ENCODE measurements at places on chromosomes 1 and 21. TPM values are rescaled to one million over a fixed set of nuclear protein-coding genes. Genes with fewer than 3 reads are reported as not detected.

GRCh38 chr1:25118546-25118945 is 113.8 kb downstream of the SYF2 start:
- DNase-seq: no peak

DNA sequence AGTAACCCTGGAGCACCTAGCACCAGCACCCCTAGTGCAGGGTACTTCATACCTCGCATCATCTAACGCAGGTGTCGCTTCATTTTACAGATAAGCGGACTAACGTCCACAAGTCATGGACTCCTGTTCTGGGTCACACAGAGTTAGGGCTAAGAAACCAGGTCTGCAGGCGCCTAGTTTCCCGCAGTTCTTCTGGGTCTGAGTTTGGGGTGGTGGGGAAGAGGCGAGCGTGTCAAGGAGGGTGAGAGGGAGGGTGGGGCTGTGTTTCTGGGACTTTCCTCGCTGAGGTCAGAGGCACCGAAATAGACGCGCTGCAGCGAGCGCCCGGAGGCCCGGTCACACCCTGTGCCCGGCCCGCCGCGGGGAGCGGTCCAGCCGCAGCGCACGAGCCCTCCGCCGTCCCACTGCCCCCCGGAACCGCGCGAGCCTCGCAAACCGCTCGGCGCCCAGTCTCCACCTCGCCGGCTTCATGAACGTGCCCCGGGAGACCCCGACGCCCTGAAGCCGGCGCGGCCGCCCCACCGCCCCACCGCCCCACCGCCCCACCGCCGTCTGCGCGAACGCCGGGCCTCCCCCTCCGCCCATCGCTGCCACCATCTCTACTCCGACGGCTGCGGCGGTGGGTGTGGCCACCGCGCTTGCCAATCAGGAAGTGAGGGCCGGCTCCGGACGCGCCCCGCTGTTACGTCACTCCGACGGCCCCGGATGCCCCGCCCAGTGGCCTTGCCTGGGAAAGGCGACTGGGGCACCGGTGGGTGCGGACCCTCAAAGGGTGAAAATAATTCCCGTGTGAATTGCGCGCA is 12.3 kb downstream of the IFI6 start:
- DNase-seq: peak; percentile 87

DNA sequence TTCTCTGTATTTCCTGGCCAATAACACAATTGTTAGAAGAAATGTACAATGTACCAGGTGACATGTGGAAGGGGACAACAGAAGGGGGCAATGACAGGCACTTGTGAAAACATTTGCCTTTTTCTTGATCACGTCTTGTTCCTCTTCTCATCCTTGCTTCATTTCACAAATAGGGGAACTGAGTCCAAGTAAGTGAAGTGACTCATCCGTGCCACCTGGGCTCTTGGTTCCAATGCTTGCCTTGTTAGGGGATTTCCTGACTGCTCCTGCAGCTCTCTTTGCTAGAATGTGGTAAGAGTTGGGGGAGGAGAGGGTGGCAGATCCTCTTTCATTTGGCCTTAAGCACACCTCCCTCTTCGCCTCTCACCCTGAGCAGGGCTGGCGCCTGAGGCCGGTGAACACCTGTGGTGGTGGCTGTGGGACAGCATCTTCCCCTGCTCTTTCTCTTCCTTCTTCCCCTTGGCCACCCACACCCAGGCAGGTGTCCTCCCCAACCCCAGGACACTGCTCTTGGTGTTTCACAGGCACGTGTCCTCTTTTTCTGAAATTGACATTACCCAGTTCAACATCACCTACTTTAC is 2.2 kb upstream of the RHEX start:
- DNase-seq: peak; percentile 67

The SPRR2B gene
- not detected for total RNA-seq

DNA sequence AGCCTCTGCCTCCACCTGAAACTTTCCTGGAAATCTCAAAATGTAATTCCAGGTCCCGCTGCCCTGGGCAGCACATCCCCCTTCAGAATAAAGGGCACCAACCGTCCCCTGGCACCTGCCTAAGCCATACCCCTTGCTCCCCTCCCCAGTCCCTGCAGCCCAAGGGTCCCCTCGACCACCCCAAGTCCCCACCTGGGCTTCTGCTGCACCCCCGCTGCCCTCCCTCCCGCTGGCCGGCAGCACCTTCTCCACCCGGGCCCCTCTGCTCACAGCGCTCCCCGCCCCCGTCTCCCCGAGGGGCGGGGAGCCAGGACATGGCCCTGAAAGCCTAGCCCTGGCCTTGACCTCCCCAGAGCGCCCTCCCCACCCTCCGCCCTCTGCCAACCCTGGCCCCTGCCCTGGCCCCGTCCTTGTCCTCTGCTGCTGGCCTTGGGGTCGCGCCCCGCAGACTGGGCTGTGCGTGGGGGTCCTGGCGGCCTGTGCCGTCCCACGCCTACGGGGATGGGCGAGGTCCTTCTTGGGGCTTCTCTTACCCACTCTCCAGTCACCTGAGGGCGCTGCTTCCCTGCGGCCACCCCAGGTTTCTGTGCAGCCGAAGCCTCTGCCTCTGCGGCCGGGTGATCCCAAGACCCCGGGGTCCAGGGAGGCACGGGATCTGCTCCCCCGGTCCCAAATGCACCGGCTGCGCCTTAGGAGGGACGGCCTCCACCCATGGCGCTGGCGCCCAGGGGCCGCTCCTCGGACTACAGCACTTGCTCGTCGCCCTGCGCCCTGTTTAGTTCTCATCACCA is 41.7 kb downstream of the WDR4 start:
- no peak for DNase-seq

DNA sequence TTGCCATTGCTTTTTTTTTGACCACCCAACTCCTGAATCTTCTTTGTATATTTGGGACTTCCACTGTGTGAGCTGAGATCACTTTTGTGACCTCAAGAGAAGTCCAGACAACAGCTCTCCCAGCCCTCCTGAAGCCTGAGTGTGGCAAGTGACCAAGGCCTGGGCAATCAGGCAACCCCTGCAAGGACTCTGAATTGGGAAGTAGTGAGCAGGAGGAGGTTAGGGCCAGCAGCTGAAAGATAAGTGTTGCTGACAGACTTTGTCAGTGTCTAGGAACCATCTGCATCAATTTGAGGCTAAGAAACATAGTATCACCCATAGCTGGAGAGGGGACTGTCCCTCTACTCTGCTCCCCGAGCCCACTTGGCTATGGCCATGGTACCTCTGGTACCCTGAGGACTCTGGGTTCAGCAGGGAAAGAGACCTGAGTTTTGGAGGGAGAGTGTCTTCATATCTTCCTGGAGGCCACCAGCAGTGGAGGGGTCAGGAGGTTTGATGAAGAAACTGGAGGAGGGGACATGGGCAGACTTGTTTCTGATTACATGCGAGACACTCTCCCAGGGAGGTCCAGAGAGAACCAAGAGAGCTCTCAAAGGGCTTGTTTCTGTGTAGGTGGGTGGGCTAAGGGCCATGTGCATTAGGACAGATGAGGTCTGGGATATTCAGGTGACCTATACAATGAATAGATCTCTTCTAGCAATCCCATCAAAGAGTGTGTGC is 147.0 kb upstream of the DNAH14 start:
- DNase-seq: no peak

GRCh38 chr1:19476450-19477190 is 8.7 kb downstream of the CAPZB start:
- DNase-seq: peak; percentile 49

- no peak for DNase-seq
Measured at GRCh38 chr1:47529520-47530098, 91.8 kb downstream of the FOXD2 start.

DNA sequence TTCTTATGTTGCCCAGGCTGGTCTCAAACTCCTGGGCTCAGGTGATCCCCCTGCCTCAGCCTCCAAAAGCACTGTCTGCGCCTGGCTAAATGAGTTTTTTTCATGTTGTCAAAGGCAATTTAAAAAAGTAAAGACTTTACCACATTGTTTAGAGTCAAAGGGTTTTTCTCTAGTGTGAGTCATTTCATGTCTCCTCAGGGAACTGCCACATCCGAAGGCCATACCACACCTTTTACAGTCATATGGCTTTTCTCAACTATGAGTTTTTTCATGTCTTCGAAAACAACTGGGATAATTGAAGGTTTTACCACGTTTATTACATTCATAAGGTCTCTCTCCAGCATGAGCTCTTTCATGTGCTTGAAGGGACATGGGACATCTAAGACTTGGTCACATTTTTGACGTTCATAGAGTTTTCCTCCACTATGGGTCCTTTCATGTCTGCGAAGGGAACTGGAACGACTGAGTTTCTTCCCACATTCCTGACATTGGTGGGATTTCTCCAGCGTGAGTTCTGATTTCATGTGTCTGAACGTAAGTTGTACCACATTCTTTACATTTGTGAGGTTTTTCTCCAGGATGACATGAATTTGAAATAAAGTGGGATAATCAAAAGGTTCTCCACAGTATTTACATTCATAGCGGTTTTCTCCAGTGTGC is 65.6 kb downstream of the UCHL5 start:
- DNase-seq: no peak

DNA sequence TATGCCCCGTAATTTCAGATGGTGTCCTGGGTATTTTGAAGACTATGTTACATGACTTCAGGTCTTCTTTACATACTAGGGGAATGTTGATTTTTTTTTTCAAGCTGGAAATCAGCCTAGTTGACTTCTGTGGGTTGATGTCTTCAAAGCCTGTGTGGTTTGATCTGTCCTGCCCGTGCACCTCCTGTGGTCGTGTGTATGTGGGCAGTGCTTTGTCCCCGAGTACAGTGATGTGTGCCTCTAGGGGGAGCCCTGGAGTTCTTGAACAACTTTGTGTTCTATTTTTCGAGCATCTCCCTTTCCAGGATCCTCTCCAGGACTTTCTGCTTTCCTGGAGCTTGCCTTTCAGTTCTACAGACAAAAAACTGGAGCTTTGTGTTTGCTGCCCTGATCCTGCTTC is 28.9 kb downstream of the OBSCN start:
- no peak for DNase-seq

The ANGPTL3 gene
- total RNA-seq: not detected

GRCh38 chr1:232875536-232875935 is 70.3 kb downstream of the MAP10 start:
- DNase-seq: no peak

DNA sequence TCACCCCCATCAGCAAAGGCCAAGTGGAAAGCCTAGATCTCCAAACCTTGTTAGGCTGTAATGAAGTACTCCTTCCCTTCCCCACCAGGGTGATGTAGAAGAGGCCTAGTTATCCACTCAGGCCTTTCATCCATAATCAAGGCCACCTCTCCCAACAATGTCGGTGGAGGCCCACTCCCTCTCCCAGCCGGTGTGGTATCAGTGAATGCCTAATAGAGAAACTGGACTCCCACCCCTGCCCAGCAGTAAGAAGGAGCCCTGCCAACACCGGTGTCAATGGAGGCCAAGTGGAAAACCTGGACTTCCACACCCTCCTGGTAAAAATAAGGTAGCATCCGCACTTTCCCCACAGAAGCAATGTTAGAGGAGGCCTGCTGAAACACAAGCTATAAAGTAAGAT is 23.9 kb downstream of the NDUFS5 start:
- no peak for DNase-seq

The ACTL8 gene
- total RNA-seq: not detected

The ANKRD45 gene
- not detected for total RNA-seq

DNA sequence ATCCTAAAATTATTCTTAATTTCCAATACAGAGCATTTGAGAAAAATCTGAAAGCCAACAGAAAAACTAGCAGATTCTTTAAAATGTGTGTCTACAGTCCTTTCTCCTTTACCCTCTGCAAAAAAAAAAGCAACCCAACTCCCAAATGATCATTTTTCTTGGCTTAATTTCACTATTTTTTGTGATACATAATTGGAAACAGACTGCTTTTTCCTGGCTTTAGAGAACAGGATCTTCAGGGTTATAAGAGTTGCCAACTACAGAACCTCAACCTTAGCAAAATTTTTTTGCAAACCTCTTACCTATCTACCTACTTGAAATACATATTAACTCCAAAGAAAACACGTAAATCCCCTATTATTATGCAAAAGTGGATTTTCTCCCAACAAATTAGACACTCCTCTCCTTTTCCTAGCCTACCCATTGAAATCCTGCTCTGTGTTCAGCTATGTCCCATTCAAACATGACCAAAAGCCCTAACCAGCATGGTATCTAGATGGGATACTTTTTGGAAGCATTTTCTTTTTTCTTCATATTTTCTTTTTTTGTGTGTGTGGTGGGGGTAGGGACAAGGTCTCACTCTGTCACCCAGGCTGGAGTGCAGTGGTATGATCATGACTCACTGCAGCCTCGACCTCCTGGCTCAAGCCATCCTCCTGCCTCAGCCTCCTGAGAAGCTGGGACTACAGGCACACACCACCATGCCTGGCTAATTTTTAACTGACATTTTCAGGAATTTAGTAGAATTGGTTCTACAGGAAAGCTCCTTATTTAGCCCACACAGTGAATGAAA is 9.0 kb downstream of the TGFBR3 start:
- DNase-seq: no peak

DNA sequence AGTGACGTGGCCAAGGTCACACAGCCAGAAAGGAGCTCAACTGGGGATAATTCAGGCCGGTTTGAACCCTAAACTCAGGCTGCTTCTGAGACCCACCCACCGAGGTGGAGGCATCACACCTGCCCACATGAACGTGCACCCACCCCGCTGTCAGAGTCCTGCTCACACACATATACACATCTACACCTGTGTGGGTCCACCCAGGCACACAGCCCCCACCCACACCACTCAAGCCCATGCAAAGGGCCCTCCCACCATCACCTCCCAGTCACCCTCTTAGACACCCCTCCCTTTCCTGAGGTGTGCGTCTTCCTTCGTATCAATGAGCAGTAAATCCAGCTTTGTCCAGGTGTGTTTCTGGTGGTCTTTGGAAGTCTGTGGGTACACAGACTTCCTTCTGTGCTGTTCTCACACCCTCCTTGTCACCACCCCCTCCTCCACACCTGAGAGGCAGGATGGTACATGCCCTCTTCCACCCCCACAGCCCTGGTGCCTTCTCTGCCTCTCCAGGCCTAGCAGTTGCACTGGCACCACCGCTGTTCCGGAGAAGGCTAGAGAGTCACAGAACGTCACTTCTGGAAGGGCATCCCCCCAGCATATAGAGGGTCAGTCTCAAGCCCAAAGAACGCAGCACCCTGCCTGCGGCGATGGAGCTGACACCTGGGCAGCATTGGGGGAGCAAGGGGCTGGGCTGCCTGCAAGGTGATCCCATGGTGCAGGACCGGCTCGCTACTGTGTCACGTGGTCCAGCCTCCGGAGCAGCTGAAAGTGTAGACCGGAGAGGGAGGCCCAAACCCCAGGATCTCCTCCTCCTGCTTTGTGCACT is 18.9 kb upstream of the FAM131C start:
- DNase-seq: no peak

The CFHR5 gene
- total RNA-seq: not detected

DNA sequence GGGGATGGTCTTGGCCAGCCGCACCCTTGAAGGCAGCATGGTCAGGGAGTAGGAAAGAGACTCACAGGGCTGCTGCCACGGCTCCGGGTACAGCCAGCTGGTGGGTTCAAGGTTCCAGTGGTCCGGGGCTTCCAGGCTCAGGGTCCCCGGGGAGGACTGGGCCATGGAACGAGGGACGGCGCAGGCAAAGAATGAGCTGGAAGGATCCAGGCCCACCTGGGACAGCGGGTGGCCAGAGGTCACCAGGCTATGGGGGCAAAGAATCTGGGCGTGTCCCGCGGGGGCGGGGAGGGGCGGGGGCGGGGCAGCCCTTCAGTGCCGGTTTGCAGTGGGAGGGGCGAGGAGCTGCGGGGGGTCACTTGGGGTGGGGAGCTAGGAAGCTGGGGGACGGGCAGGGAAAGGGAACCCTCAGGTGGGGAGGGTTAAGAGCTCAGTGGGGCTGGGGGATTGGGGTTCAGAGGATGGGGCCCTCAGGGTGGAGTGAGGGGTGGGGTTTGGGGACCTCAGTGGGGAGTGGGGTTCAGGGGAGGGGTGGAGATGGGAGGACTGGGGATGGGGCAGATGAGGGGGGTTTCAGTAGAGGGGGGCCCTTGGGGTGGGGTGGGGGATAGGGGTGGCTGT is at the start of gene DNMT3L:
Gene DNMT3L (minus strand): TSS at position 223 of the 621 bp plus-strand sequence. CDS start 638 bp downstream, outside the sequence.
- no peak for DNase-seq

The AMY1B gene
- not detected for total RNA-seq

The TMCO2 gene
- 0.30 TPM for total RNA-seq

GRCh38 chr1:44251989-44252671 is 38.9 kb downstream of the DMAP1 start:
- DNase-seq: no peak

Measured in activated CD4-positive, alpha-beta T cell treated with anti-CD3 and anti-CD28 coated beads, Interleukin-2, amount 10 ng/mL, durations not matched to agents 7 days and 5 days (primary cell).